ENCODE measurements at places on chromosomes 12 and 14.

GRCh38 chr12:115375186-115375991, 691.4 kb upstream of the TBX3 start:
- no peak for DNase-seq

- DNase-seq: no peak
These were observed 22.6 kb downstream of the CHGA start for GRCh38 chr14:92945544-92945943.

DNA sequence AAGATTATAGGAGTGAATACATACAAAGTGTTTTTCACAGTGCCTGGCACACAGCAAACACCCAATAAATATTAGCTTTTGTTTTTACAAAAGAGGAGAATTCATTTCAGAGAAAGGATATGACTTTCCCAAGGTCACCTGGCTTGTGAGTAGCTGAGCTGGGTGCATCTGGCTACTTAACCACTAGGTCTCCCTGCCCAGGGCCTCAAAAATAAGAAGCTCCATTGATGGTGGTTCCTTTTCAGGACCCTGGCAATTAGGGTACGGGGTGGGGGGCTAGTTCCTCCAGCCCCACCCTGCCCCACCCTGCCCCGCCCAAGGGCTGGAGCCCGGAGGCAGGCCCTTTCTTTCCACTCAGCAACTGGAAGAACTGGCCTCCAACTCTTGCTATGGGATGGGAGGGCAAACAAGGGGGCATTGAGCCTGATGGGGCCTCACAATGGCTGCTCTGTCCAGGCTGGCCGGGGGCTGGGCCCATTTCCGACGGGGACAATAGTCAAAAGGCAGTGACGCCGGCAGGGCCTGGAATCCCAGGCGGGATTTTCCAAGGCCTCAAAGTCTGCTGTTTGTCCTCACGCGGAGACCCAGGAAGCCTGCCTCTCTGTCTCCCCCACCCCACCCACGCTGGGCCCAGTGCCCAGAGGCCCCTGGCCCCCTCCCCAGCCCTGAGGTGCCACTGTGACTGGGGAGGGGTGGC, 8.2 kb upstream of the ATG101 start:
- DNase-seq: no peak

GRCh38 chr14:85731186-85731585, 201.2 kb downstream of the FLRT2 start:
- DNase-seq: no peak

GRCh38 chr14:80536456-80536855, 325.2 kb upstream of the DIO2 start:
- no peak for DNase-seq

GRCh38 chr12:48890657-48891418, 25.2 kb upstream of the RND1 start:
- DNase-seq: peak; percentile 95

- DNase-seq: no peak
These were observed 5.8 kb upstream of the GLT8D2 start for GRCh38 chr12:104055686-104056388.

GRCh38 chr12:107320929-107321631, 227.7 kb upstream of the CRY1 start:
- DNase-seq: peak; percentile 70

DNA sequence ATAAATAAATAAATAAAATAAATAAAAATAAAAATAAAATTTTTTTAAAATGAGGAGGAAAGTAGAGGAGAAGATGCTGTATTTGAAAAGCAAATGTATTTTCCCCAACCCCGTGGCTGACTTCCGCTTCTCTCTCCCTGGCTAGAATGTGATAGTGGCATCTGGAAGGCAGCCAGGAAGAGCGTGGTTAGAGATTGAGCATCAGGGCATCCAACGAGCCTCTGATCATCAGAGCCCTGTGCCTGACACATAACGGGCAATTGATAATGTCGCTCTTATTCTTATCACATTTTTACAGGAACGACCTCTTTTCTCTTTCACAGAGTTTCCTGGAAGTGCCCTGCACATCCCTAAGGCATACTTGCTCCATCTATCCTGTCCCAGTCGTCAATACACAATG, 496.9 kb upstream of the TMEM132C start:
- no peak for DNase-seq

DNA sequence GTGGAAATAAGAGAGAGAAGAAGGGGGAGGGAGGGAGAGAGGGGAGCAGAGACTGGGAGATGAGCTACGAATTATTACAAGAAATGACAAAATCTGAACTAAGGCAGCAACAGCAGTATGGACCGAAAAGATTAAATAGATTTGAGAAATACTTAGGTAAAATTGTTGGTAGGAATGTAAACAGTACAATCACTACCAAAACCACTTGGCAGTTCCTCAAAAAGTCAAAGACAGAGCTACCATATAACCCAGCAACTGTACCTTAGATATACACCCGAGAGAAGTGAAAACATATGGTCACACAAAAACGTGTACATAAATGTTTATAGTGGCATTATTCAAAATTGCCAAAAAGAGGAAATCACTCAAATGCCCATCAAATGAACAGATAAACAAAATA, 14.1 kb downstream of the KRAS start:
- DNase-seq: no peak

DNA sequence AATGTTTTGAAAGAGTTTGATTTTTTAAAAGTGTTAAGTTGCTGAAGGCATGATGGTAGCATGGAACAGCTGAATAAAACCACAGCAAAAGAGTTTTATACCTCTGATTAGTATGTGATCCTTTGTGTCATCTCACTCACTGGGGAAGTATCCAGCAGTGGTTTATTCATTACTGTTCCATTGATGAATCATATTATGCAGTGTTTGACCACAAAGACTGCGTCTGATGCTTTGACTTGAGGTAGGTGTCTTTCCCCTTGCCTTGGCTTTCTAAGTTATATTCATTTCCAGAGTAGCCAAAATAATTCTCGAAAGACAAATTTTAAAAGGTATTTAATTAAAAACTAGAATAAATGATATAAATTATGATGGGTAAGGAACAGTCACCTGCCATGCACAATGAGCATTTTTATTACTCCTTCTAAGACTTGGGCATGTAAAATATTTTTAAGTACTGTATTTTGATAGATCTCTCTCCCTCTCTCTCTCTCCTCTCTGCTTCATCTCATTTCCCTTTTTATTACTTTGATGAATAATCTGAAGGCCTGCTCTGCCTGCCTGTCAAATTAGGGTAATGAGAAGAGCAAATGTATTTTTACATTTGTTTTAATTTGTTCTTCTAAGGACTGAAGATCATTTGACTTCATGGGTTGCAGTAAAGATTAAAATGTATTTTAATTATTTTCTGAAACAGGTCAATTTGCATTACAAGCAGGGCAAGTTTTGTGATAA, 164.9 kb downstream of the NAV3 start:
- no peak for DNase-seq

- DNase-seq: peak; percentile 18
These were observed 128.3 kb upstream of the PRMT8 start for GRCh38 chr12:3362737-3363136.

DNA sequence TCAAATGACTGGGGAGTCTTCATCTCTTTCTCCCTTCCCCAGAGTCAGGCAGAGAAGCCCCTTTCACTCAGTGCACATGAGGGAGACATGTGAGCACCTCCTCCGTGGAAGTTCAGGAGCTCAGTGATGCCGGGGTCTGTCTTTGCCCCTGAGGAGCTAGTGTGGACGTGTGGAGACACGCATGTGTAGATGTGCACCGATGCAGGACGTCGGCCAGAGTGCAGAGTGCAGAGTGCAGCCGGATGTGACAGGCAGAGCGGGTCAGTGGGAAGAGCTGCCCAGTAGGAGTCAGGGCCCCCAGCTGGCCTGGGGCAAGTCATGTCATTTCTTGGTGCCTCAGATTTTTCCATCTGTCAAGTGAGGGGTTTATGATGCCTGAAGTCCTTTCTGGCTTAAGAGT, 20.7 kb downstream of the TSPAN9 start:
- DNase-seq: peak; percentile 26

DNA sequence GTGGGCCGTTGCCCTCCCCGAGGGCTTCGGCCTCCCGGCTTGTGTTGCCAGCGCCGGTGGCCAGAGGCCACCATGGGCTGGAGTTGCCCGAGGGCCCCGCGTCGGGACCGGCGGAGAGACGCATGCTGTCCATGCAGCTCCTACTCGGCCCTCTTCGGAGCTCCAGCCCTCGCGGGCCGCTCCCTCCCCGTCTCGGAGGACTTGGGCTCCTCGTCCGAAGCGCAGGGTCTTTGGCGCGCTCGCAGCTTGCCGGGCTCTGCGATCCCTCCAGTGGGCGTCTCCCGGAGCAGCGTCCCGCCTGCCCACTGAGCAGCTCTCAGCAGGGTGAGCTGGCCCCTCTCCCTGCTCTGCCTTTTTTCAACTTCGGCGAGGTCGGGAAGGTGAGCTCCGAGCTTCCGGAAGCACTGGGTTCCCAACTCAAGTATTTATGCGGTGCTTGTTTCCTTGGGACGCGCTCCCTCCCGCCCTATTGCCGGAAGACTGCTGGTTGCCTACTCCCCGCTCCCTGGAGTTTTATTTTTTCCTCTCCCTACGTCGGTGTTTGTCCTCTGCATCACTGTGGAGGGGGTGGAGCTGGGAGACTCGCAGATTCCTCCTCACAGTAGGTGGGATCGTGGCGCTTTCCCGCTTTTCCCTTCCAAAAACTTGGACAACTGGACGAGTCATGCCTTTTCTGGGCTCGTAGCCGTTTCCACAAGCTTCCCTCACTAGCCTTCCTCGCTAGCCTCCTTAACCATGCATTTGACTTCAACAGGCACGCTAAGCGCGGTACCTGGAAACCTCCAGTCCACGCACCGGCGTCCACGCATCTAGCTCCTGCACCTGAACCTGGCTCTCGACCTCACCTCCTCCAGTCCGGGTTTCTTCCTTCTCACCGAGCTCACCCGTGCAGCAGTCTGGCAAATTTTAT, at the start of gene AVPR1A:
TSS of gene AVPR1A (minus strand) at position 489 of the 910 bp plus-strand sequence. CDS start at position 124, 365 bp downstream.
- peak; percentile 79 for DNase-seq

- no peak for DNase-seq
These were observed 718.0 kb downstream of the C12orf50 start for GRCh38 chr12:87311206-87311605.

DNA sequence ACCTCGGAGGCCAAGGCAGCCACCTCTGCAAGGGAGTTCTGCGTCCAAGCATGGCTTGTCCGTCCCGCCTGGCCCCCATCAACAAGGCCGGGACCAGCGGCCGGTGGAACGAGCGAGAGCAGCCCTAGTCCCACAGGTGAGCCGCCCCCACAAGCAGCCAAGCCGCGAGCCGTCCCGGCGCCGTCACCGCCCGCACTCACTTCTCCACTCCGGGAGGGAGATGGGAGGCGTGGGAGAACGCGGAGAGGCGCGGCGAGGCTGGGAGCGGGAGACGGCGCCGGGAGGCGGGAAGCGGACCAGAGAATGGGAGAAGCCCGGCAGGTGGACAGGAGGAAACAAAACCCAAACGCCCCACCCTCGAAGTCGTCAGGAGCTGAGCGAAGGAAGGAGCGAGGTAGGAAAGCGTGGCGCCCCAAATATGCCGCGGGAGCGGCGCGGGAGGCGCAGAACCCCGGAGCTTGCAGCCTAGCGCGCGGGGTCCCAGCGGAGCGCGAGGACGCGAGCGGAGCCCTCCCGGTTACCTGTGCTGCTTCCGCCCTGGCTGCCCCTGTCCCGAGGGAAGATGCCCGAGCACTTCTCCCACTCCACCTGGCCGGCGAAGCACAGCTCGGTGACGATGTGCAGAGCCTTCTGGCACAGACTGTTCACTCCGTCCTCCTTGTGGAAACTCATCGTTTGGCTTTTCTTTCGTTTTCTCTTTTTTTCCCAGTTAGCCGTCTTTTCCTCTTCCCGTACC, 600 bp downstream of the SYT10 start:
- peak; percentile 67 for DNase-seq

- no peak for DNase-seq
These were observed 268.7 kb downstream of the TTC6 start for GRCh38 chr14:37864128-37864527.

GRCh38 chr12:6166808-6167207, 33.4 kb upstream of the CD9 start:
- no peak for DNase-seq

DNA sequence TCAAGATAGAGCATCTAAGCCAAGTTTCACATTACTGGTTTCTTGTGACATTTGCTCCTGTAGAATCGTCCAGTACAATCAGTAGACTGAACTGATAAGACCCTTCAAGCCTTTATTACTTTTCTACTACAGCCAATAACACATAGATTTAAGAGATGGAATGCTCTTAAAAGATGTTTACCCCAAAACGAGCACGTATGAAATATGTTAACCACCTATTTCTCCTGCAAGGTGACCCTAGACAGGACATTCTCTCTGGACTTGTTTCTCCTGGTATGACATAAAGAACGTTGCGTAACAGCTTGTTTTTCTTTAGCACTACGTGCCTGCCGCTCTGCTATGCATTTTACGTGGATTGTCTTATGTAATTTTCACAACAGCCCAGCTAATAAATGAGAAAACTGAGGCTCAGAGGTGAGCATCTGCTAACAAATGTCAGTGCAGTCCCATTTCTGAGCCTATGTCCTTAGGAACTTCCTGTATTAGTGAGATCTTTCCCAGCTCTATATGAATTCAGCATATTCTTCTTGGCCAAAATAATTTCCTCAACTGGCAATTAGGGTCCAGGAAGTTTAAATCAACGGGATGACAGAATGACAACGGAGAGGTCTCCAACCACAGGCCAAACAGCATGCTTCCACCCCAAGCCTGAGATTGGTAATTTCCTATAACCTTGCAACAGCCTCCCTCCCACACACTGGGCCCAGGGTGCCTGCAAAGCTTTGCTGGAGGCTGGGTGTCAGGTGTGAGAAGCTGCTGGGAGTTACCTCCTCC, 3.7 kb downstream of the NFKBIA start:
- DNase-seq: no peak

DNA sequence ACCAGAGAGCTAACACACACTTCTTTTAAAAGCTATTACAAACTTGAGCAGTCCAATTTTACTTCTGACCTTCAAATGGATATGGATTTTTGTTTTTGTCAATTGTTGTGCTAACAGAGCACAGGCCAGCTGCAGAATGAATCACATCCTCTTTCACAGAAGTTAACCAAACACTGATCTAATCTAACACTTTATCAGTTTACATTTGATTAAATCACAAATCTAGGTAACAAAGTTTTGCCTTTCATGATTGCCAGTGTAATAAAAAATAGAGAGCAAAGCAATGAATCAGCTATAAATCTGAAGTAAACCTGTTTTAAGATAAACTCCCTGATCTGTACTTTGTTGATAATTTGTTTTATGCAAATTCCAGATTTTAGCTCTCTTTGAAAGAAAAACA, 273.1 kb upstream of the RGS6 start:
- no peak for DNase-seq

GRCh38 chr12:15851919-15852318, 30.3 kb upstream of the STRAP start:
- no peak for DNase-seq

GRCh38 chr14:59254146-59254910, 65.9 kb downstream of the DAAM1 start:
- DNase-seq: no peak

DNA sequence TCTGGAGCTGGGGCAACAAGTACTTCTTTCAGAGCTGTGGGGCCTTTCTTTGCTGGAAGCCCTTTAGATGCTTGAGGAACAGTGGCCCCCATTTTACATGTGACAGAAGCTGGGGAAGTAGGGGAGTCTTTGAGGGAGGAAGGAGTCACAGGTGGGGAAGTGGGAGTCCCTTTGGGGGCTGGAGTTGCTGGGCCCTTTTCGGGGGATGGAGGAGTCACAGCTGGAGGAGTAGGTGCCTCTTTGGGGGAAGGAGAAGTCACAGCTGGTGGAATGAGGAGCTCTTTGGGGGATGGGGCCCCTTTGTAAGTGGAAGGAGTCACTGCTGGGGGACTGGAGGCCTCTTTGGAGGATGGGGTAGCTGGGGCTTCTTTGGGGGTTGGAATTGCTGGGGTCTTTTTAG, 8.6 kb downstream of the NACA start:
- DNase-seq: no peak
